Activated CD4-positive, alpha-beta T cell treated with anti-CD3 and anti-CD28 coated beads, Interleukin-2, amount 50 U/mL, for 24 hours (primary cell): ENCODE measurements at places on chromosomes 1 and 21.

DNA sequence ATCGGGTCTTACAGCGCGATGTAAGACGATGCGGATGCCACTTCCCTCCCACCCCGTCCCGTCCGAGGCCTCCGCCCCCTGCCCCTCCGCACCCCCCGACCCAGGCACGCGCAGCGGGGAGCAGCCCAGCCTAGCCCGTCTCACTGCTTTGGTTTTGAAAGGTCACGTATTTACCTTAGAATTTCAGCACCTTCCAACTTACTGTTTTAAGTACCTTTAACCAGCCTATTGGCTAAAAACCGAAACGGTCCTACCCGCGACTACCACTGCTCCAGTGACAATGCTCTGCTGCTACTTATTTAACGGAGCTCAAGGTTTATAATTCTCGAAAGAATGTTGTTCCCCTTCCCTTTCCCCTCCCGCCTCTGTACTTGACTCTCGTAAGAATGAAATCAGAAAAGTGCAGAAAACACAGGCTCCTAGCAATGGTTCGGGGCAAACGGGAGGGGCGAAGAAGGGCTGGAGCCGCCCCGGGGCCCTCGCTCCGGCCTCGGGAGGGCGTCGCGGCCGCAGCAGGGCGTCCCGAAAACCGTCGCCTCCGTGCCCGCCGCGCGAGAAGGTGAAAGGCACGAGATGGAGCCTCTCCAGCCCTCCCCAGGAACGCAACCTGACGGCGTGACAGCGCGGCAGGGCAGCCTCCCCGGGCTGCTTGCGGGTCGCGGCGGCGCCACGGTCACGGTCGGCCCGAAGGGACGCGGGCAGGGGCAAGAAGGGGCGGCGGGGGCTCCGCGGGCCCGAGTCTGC, 667 bp downstream of the TMEM50B start:
- peak; percentile 5 for DNase-seq

DNA sequence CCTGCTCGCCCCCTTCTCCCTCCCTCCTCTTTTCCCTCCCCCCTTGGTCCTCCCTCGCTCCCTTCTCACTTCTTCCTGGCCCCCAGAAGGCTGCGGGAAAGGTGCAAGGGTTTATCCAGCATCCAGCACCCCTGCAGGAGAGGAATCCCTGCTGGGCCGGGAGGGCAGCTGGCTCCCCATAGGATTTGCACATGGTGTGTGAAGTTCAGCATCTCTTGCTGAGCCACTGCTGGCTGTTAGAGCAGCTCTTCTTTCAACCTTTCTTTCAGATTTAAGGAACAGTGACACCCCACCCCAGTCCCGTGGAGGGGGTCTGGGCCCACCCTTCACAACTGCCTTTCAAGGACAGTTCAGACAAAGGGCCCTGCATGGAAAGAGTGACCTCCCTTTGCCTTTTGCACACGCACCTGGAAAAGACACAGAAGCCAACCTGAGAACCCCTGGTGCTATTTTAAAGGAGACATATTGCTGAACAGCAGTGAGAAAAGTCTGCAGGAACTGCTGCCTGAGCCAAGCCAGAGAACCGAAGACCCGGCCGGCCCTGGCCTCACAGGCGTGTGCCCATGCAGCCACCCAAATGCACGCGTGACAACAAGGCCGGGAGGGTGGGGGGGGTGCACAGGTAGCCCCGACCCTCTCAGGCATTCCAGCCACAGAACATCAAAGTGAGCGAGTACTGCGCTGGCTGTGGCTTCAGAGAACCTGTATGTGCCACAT, 66.6 kb downstream of the SLC37A1 start:
- DNase-seq = no peak

- no peak for DNase-seq
Measured at GRCh38 chr1:197027359-197027758, 39.7 kb downstream of the F13B start.

- no peak for DNase-seq
Measured at GRCh38 chr1:227532019-227532619, 31.2 kb upstream of the ZNF678 start.

DNA sequence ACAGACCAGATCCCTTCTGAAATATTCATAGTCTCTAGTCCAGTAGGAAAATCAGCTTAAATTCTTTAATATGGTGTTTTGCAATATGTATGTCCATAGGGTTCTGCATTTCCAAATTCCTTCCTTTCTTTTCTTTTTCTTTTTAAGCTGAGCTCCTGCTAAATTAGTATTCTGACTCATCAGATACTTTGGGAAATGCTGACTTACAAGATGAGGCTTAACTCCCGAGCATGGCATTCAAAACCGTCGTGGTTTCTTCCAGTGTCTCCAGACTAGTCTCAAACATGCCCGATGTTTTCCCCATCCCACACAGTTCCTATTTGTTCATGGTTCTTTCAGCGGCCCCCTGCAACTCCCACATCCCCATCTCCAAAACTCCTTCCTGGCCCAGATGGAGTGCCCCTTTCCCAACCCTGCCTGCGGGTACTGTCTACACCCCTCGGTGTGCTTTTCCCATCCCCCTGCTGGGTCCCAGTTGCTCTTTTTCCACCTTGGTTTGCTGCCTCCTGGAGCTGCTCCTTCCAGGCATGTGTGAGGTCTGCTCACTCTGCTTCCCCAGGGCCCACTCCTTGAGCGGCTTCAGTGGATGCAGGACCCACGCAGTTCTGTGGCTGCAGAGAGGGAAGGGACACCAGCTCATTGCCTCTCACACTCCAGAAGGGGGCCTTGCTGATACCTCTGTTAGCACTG, 19.5 kb upstream of the ETV3 start:
- DNase-seq = no peak

DNA sequence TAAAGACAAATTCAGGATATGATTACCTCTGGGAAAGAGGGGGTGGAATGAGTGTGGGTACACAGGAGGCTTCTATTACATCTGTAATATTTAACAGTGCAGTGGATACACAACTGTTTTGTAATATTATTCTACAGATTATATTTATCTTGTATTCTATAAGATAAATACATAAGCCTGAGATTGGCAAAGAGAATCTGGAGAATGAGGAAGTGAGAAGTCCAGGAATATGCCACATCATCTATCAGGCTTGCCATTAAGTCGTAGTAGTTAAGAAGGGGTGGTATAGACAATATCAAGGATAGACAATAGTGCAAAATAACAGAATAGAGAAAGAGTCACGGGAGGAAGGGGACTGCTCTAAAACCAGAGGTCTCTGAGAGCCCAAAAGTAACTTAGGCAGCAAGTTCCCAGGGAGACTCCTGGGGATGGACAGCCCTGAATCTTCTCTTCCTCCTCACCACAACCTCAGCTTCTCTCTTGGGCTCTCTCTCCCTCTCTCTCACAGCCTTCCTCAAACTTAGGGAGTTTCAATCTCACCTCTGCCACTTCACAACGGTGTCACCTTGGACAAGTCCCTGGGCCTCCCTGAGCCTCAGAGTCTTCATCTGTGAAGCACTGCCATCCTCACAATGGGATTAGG, 14.0 kb upstream of the PTAFR start:
- no peak for DNase-seq

GRCh38 chr1:156524481-156524869, 23.9 kb upstream of the MEF2D start:
- DNase-seq = no peak

GRCh38 chr1:53878492-53879105, 11.0 kb downstream of the YIPF1 start:
- no peak for DNase-seq

GRCh38 chr21:44426663-44427191, 28.6 kb upstream of the LRRC3 start:
- DNase-seq = no peak

DNA sequence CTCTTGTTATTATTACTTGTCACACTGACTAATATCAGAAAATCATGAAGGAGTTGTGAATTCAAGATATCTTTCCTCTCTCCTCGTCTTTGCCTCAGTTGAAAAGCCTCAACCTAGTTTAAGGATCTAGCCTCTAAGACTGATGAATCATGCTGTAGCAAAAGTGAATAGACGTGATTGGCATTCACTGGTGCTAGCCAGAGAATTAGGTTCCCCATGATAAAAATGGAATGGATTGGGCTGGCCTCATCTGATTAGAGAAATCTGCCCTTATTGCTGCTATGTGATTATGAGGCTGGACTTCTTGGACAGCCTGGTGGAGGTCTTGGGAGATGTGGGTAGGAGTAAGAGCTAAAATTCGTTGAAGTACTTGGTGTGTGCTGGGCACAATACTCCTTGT, 208.2 kb downstream of the BACH1 start:
- DNase-seq = no peak

DNA sequence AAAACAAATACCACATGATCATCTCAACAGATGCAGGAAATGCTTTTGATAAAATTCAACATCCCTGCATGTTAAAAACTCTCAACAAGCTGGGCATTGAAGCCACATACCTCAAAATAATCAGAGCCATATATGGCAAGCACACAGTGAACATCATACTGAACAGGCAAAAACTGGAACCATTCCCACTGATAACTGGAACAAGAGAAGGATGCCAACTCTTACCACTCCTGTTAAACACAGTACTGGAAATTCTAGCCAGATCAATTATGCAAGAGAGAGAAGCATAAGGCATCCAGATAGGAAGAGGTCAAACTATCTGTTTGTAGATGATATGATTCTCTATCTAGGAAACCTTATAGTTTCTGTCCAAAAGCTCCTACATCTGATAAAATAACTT, 91.6 kb downstream of the DNAH14 start:
- no peak for DNase-seq

- no peak for DNase-seq
Measured at GRCh38 chr1:243447347-243447746, 191.5 kb downstream of the SDCCAG8 start.

- DNase-seq = no peak
Measured at GRCh38 chr1:26372039-26372438, 511 bp downstream of the ZNF683 start.

DNA sequence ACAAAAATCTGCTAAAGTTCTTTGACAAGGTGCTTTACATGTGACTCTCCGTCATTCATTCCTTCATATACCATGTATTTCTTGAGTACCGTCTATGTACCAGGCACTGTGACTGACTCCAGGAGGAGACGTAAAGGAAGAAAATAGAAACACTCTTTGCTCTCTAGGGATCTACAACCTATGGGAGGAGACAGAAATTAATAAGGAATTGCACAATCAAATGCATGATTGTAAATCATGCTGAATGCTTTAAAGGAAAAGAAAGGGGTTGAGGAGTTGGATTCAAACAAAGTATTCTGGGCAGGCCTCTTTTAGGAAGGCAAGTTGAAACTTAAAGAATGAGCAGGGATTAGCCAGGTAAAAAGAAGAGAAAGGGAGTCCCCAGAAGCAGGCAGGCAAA, 239.1 kb upstream of the FGGY start:
- no peak for DNase-seq

GRCh38 chr1:64823691-64824476, 79.0 kb downstream of the RAVER2 start:
- peak; percentile 63 for DNase-seq

GRCh38 chr1:15453734-15454133, 2.8 kb upstream of the CELA2A start:
- no peak for DNase-seq

- no peak for DNase-seq
Measured at GRCh38 chr21:42433946-42434551, 30.3 kb downstream of the UBASH3A start.

DNA sequence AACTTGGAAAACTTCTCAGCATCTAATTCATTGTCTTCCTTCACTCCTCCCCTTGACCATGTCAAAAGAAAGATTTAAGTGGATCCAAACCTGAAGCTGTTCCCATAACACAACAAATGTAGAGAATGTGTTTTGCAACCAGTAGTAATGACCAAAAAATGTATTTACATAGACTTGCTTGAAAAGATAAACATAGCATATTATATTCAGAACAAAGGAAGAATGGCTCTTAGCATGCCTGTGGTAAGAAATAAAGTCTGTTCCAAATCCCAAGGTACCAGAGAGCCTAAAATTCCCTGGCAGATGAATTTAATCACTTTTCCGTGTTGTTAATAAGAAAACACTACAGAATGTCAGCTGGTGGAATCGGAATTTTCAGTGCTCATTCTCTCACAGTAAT, 36.8 kb downstream of the FMO3 start:
- no peak for DNase-seq

DNA sequence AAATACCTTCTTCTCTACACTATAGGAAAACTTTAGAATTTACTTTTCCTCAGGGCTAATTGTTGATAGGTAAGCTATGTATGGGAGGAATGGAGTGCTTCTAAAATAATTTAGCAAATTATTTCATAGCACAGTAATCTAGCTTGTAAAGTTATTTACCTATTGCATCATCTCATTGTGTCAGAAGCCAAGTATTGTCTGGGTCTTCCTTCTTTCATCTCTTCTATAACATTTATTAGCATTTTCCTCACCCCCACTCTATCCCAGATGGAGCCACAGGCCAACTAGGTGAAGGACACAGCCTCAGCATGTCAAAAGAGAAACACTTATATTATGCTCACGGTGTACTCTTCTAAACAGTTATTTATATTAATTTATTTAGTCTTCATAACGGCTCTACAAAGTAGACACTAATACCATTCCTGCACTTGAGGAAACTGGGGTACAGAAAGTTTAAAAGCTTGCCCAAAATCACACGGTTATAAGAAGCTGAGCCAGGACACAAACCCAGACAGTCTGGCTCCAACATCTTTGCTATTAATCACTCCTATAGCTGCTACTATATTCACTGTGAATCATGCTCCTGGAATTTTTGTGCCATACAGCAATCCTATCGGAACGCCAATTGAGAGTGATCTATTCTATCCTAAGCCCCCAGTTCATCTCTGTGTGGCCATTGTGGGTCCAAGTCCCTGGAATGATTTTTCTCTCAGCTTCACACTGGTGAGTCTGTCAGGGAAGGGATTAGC, 43.1 kb downstream of the OR10J5 start:
- no peak for DNase-seq

DNA sequence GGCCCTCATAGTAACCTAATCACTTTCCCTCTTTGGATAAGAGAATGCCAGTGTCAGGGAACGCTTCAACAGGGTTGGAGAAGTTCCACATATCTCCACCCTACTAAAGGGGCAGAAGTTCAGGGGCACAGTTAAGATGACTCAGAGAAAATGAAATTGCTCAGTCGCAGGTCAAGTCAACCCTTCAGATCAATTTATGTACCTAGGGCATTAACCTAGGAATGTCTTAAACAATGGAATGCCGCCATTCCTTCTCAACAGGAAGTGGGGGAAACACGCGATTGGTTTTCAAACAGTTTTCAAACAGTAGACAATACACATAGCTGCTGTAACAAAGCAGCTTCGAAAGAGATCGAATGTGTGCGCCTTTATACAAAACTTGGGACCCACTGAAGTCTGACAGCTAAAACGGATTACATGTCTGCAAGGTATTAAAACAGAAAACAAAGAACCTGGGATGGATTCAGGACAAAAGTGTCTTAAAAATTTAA, 897 bp downstream of the SLC25A24 start:
- DNase-seq = no peak

DNA sequence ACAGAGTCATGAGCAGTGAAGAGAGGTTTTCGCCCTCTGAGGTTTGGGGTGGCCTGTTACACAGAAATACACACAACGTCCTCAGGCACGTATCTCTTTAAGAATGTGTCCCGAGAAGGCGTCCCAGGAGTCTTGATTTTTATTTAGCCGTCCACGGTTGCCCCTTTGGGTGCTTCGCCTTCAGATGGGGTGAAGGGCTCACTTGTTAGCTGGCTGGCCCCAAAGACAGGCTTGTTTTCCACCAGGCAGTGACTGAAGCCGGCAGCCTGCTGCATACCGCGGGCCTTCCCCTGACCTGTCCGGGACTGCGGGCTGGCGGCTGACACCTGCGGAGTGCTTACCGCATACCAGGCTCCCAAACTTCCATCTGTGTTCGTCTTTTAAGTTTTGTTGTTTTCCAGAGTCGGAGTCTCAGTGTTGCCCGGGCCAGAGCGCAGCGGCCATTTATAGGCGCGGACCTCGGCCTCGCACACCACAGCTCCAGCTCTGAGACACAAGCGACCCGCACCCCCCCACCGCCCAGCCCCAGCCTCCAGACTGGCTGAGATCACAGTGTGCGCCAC, 1.6 kb upstream of the ADARB1 start:
- no peak for DNase-seq
